ENCODE measurements at places on chromosomes 5 and 9.

DNA sequence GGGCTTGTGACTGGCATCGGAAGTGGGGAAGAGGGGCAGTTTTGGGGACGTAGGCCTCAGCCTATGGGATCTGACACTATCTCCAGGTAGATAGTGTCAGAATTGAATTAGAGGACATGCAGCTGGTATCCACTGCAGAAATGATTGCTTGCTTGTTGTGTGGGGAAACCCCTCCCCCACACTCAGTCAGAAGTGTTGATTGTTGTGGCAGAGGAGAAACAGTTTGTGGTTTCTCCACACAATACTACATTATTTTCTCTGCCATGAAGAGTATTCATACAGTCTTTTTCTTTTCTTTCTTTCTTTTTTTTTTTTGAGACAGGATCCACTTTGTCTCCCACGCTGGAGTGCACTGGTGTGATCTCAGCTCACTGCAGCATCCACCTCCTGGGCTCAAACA lies 113.9 kb downstream of the ARRDC3 start:
- DNase-seq, result no peak

DNA sequence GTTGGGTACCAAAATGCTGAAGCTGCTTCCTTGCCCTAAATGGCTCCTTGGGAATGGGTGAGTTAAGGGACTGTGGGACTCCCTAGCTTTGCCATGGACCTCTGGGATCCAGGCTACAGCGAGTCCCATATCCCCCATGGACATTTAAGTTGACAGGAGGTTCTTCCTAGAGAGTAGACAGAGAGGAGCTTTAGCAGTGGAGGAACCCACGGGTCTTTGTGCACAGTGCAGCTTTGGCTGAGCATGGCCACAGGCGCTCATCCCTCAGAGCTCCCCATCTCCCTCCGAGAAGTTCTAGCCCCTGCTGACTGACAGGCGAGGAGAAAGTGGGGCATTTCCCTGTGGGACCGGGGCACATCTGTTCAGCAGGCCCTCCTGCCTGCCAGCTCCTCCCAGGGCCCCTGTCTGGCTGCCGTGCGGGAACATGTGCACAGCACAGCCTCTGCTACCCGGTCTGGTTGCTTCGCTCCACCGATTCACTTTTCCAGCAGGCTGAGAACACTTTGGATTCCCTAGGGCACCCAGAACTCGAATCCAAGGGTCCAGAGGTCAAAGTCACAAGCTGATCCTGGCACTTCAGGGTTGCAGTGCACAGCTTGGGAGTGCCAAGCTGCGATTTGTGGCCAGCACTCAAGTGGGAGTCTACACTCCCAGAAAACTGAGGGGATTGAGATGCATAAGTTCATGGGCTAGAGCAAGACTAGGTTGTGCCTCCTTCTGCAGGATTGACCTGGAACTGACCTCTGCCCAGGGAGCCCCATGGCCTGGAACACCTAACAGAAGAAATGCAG lies 40.6 kb upstream of the DMRTA1 start:
- no peak for DNase-seq

- DNase-seq, result no peak
These were observed 129.9 kb downstream of the DMXL1 start for GRCh38 chr5:119200795-119201194.

DNA sequence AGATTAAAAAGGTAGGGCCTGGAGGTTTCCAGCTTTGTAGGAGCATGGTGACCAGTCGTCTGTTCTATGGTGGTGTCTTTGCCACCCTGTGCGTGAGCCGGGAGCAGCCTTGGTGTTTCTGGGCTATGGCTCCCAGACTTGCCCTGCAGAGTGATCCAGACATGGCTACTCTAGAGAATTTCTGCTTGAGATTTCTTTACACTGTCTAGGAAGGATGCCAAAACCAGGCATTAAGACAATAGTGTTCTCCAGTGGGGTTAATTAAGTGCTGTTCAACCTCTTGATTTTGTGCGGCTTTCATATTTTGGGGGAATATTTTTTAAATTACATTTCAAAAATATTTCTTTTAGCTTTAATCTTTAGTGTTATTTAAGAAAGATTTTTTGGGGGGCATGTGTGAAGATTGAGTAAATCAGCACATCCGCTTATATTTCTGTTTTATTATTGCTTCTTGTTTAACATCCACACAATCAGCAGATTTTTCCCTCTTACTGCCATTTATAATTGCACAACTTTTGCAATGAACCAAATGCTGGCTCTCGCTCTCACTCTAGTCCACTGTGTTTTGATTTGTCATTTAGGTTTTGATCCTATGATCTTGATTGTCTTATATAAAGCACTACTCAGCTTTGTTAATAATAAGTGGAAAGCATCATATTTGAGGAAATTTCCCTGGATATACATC lies 110.5 kb downstream of the RASGRF2 start:
- no peak for DNase-seq

- no peak for DNase-seq
These were observed 35.1 kb downstream of the TDRD7 start for GRCh38 chr9:97447001-97447400.

DNA sequence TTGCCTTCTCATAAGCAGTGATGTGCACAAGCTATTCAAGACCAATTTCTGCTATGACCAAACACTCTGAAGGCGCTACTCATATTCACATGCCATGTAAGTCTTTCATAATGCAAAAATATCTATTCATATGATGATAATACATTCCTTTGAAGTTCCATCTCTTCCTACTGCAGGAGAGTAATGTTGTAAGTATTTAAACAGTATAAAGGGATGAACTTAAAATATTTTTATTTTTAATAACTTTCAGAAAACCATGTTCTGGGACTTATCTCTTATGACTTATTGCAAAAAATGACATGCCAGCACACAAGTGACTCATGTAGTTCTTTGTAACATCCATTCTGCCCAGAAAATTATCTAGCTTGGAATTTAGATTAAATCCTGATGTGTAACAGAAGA lies 376.4 kb downstream of the KCTD16 start:
- no peak for DNase-seq

DNA sequence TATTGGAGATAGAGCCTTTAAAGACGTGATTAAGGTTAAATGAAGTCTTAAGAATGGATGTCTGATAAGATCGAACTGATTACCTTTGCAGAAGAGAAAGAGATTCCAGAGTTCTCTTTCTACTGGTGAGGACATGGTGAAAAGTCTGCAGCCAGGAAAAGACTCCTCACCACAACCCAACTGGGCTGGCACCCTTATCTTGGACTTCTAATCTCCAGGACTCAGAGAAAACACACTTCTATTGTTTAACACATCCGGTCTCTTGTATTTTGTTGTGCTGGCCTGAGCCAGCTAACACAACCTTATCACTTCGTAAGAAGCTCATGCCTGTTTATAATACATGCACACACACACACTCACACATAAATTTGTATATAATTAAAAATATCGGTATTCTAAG lies 489.1 kb downstream of the PRDM9 start:
- DNase-seq, result no peak
